ENCODE measurements at places on chromosomes 7 and 10. TPM values are rescaled to one million over a fixed set of nuclear protein-coding genes. Genes with fewer than 3 reads are reported as not detected.

Gene ABLIM1
- 105 TPM for total RNA-seq

Gene ASB10
- not detected for total RNA-seq

Gene SPDYE16
- not detected for total RNA-seq

Gene AGR3
- total RNA-seq: not detected

Gene LHFPL3
- not detected for total RNA-seq

Gene NUTM2D
- total RNA-seq: 2.3 TPM

Gene RASSF4
- 0.22 TPM for total RNA-seq

Gene PLXNA4
- not detected for total RNA-seq

Gene TMEM168
- total RNA-seq: 32.5 TPM

Gene ELAPOR2
- 21.3 TPM for total RNA-seq

Gene IFIT3
- 3.6 TPM for total RNA-seq

Gene SPRN
- total RNA-seq: not detected

Gene ATOH7
- total RNA-seq: not detected
